ENCODE measurements at places on chromosomes 11 and 22.

DNA sequence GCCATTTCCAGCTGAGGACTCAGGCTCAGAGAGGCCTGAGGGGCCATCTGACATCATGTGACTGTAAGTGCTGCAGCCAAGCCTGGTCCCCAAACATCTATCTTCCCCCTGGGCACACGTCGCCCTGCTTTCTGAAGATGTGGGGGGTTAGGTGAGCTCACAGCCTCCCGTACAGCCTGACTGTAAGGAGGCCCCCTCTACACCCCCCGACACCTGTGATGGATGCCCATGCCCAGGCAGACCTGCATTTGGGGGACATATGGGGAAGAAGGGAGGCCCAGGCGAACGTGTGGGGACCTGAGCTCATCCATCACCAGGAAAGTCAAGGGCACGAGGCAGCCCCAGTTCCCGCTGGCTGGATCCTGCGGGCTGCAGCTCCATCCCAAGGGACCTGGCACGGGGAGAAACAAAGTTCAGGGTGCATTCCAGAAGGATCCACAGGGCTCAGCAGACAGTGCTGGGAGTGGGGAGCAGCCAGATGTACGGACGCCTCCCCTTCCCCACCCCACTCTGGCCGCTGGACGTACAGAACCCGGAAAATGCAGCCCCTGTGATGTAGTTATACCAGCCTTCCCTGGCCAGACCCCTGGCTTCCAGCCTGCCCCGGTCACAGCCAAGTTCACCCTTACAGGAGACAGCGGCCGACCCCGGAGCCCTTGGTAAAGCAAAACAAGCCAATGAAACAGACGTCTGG is 1431.4 kb downstream of the BRD1 start:
- DNase-seq: no peak

- peak; percentile 86 for DNase-seq
Observed at GRCh38 chr11:58575377-58576020, at the start of gene LPXN. LPXN (minus strand) TSS chr11:58575856; CDS start chr11:58575772, 84 bp downstream.

DNA sequence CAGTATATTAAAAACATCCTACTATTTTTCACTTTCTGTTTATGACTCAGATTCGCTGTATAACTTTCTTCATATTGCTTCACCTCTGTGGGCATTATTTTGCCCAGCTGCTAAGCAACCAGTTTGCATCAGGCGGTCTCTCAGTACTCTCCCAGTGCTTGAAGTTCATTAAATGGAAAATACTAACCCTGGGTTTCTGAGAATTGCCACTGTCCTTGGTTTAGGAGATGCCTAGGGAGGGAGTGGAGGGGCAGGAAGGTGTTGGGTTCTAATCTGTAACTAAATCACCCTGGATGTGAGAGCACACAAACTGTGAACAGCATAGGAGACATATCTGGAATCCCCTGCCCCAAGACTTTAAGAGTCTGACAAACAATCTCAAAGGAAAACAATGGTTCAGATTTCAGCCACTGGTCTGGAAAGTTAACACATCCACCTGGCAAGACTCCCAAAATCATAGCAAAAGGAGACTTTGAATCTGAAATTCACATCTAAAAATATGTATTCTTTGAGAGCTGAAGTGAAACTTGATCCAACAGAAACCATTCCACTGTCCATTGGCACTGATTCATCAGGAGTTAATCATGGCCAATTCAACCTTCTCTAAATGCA is 540.0 kb downstream of the SOX6 start:
- no peak for DNase-seq

- DNase-seq: no peak
Observed at GRCh38 chr11:8327761-8328192, 64.1 kb upstream of the LMO1 start.

- no peak for DNase-seq
Observed at GRCh38 chr11:96324912-96325311, 18.1 kb downstream of the MAML2 start.

DNA sequence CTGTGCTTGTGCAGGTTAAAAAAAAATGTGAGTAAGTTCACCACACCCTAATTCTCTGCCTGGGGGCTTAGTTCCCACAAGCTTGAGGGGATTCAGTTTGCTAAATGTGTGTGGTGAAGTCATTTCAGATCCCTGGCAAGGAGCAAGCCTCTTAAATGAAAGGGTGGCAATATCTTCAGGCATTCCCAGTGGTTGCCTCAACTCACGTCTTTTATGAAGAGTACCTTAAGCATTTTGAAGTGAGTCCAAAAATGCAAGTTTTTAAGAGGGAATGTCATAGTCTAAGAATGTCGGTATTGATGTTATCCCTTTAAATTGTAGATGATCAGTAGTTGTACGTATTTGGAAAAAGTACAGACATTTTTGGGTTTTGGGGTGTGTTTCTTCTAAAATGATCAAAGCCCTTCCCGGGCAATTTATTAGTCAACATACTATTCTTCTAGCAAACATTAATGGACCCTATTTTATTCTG is 4.9 kb downstream of the TCP11L1 start:
- DNase-seq: no peak

GRCh38 chr22:35842954-35843353 is 125.3 kb downstream of the APOL5 start:
- peak; percentile 71 for DNase-seq

DNA sequence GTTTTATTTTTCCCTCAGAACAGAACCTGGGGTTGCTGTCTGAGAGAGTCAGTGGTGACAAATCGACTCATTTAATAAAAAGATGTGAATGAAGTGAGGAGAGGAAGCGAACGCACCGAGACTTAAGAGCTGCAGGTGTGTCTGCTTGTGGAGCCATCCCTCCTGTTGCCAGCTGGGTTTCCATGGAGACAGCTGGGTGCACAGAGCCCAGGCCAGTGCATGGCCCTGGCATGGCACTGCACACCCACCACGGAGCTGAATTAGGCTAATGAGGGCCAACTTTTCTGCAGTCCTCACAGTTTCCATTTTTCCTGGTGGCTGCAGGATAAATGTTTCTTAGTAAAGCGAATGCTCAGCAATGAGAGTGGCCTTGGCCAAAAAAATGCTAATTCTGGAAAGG is 750.2 kb downstream of the OPCML start:
- DNase-seq: no peak

DNA sequence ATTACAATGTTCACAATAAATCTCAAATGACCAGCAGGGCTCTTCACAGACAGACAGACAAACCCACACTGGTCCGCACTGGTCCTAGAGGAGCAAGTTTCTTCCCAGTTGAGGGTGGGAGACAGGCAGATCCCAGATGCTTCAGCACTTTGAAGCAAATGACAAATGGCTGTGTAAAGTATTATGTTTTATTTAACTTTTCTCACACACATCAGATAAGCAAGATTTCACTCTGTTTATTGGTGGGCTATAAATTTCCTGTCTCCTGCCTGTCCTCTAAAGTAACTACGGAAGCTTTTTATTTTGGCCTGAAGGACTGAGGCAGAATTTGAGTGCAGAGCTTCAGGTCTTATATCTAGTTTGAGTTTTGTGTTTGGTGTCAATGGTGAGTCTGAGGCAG is 174.7 kb upstream of the MTNR1B start:
- no peak for DNase-seq

DNA sequence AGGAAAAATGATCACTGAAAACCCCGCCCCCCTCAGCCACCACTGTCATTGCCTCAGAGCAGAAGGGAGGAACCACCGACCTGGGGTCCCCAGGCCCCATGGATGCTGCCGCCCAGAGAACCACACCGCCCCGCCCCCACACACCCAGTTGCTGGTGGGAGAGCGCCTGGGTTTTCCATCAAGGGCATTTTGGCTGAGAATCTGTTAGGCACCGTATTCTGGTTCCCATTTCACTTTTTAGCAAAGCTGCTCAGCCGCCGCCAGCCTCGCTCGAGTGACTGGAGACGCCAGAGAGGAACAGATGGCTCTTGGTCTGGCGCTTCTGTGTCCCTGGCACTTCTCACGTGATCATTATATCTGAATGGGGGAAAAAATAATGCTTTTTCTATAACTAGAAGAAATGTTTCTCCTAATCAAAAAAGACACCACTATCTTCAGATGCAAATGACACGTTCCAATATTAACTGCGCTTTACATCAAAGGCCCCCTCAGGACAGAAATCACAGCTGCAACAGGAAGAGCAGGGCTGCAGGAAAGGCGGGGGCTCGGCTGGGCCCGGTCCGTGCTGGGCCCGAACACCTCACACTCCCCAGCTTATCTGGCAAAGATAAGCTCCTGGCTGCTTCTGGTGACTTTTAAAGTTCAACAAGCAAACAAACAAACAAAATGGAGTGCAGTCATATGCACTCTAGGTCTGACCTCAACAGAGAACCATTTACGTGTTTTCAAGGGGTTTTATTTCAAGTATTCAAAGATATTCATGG is 149.8 kb downstream of the MPPED1 start:
- no peak for DNase-seq

DNA sequence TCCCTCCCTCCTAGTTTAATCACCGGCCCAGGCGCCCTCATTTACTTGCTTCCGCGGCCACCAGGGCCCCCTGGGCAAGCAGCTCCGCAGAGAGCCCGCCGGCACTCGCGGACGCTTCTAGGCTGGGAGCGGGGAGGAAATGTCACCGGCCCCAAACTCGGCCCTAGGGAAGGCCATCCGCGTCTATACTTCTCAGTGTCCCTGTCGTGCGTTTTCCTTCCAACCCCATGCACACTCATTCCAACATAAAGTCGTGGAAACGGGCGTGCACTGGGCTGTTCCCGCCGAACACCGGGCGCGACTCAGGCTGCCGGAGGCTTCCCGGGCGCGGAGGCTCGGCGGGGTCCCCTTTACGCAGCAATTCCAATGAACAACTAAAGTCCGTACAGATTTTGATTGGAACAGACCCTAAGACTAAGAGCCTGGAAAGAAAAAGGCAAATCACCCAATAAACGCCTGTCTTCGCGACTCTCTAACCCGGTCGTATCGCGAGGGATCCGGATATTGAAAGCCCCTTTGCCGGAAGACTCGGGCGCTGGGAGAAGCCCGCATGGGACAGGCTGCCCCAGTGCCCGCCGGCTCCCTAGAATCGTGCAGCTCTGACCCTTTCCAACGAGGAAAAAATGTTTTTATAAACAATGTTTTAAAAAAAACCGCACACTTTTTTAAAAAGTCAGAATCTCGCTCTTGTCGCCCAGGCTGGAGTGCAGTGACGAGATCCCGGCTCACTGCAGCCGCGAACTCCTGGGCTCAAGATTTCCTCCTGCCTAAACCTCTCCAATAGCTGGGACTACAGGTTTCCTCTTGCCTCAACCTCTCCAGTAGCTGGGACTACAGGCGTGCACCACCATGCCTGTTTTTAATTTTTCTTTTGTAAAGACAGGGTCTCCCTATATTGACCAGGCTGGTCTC is 1.3 kb upstream of the BARX2 start:
- no peak for DNase-seq

- DNase-seq: no peak
Observed at GRCh38 chr11:104105155-104105554, 58.8 kb downstream of the PDGFD start.

DNA sequence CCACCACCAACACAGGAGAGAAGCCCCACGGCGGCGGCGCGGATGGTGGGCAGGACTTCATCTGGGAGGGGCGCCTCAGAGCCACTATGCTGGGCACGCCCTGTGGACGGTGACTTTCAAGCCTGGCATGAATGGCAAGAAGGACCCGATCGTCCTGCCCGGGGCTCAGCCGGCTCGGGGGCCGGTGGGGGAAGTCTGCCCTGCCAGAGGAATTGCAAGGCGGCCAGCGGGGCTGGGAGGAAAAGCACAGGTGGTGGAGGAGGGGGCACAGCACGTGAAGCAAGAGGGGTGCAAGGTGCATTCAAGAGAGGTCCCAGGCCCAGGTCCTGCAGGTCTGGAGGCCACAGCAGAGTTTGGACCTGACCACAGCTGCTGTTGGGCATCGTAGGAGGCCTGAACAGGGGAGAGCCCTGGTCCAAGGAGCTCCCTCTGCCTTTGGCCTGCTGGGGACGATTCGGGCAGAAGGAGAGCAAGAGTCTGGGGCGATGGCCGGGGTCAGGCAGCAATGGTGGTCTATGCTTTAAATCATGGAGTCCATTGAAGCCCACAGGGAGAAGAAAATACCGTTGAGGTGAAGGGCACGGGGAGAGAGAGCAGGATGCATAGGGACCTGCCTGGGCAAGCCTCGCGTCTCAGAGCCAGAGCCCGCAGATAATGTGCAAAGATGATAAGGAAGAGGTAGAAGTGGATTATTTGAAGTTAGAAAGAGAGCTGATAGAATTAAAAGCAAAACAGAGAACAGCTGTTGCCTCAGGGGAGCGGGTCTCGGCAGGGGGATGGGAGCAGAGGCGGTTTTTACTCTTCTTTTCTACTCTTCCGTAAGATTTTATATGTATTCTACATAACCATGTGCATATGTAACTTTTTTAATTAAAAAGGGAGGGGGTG is 82.6 kb upstream of the SHISAL1 start:
- no peak for DNase-seq

- no peak for DNase-seq
Observed at GRCh38 chr11:75145972-75146519, 4.9 kb upstream of the SLCO2B1 start.

GRCh38 chr11:77151804-77152509 is 23.9 kb downstream of the MYO7A start:
- DNase-seq: no peak

- DNase-seq: no peak
Observed at GRCh38 chr11:86610559-86611341, 61.7 kb downstream of the ME3 start.

DNA sequence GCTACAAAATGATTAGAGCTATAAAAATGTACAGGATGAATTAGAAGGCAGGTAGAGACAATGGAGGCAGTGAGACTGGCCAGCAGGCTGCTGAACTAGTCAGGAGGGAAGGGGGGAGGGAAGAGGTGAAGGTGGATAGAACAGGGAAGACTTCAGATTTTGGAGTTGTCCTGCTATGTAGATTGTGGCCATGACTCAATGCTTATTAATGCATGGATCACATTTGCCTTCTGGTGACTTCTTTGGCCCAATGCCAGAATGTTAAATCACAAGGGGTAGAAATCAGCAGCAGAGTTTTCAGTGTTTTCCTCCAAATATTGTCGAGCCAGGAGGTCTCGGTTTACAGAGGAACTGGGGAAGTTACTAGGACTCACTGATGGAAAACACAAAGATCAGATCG is 346.6 kb downstream of the AASDHPPT start:
- DNase-seq: no peak

- DNase-seq: no peak
Observed at GRCh38 chr11:85027346-85027745, 599.8 kb downstream of the DLG2 start.

DNA sequence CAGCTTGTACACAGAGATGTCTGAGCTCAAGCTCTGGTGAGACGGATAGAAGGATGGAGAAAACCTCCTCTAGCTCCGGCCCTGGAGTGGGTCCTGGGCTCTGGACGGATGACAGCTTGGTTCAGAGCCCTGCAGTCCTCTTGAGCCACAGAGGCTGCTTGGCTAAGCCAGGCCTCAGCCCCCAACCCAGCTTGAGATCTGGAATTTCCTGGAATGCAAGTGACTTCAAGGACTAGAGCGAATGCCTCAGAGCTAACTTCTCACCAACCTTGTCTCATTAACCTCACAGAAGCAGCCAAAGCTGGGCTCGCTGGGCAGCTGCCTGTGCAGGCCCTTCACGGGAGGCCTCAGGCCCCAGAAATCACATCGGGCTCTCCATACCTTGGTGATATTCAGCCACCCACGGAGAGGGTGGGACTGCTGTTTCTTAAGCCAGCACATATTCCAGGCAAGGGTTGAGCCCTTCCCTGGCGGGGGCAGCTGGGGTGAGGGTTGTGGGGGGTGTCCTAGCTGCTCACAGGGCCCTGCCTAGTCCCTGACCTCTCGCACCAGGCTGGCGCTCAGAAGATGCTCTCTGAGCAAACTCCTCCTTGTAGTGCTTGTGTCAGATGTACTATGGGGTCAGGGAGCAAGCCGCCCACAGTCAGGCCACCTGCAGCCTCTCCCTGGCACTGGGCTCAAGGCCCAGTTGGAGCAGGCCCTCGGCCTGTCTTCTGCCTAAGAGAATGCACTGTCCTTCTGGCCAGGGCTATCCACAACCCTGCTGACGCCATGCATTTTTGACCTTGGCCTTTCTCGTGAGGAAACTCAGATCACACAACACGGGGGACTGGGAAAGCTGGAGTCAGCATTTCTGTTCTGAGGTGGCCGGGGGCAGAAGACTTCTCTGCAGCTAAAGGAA is 73.6 kb upstream of the TTLL12 start:
- DNase-seq: no peak
